ENCODE measurements at places on chromosomes 4 and X.

- DNase-seq, result peak; percentile 40
Observed at GRCh38 chr4:156958276-156959074, 13.1 kb downstream of the PDGFC start.

- no peak for DNase-seq
Observed at GRCh38 chr4:101265816-101266172, 81.5 kb downstream of the PPP3CA start.

DNA sequence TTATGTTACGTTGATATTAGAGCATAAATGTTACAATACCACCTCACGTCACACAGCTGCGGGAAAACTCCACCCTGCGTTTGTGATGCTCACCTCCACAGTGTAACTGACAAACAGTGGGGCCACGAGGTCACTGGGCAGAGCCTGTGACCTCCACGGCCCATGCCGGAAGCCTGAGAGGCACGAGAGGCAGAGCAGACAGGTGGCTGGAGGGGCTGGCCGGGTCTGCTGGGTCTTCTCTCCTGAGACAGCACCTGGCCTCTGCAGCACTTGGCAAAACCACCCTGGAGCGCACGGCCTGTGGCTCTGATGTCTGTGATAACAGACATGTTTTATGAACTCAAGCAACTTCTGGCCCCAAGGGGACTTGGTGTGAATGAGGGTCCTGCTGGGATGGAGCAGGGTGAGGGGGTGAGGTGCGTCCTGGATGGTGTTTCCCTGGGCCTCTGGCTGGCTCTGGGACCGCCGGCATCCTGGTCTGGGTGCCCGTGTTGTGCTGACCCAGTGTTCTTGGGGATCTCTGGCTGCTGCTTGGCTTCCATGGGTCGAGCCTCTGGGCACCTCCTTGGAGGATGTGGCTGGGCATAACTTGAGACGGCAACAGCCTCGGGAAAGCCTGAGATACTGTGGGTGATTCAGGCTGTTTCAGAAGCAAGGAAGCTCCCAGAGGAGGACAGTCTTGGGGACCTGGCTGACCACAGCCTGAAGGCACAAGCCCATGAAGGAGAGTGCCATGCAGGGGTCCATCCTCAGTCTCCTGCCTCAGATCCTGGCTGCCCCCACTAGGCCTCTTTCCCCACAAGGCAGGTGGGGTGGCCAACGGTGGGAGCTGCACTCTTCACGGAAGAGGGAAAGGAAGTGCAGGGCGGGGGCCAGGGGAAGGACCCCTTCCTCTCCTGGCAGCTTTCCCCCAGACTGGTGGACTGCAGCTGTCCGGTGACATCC lies 19.7 kb downstream of the RNF212 start:
- DNase-seq, result no peak

DNA sequence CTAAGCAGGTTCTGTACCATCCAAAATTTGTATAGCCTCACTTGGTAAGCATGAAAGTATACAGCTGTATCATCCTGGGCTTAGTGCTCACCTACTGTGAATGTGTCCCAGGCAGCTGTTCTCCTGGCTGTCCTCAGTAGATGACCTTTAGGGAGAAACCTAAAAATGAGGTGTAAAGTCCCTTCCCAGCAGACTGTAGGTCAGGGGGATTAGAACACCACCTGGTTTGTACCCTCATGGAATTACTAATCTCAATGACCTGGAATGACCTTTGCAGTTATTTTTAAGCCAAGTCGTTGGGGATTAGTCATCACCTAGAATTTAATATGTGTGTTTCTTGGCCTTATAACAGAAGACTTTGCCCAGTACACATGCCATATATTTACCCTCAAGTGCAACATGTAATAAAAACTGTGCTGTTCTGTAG lies 39.1 kb upstream of the MBTPS2 start:
- no peak for DNase-seq

All from CD14-positive monocyte (primary cell).